ENCODE measurements at places on chromosomes 2 and 18. TPM values are rescaled to one million over a fixed set of nuclear protein-coding genes. Genes with fewer than 3 reads are reported as not detected.

MFSD6 gene
- total RNA-seq, result 29.8 TPM

SFT2D3 gene
- total RNA-seq, result 3.3 TPM

GRHL1 gene
- 5.7 TPM for total RNA-seq

ADCY3 gene
- total RNA-seq, result 44.0 TPM

ERLEC1 gene
- total RNA-seq, result 41.8 TPM

SCG2 gene
- total RNA-seq, result 0.42 TPM

Data from left cardiac atrium (tissue), 4 donors.